HFF-Myc (cell line): ENCODE measurements at places on chromosomes 4 and X.

DNA sequence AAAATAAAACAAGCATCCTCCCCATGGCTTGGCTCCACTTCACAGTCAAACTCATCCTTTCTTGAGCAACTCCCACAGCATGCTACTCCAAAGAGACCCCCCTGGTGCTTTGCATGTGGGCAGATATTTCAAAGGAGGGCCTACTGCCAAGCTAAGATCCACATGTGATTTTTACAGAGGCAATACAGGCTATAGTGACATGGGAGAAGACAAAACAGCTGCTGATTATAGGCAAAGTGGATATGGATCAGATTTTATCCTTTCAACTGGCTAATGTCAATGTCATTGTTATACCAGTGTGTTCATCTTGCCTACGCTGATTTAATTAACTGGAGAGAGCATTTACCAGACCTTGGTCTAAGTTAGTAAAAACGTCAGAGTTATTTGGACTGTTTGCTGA lies 328.3 kb downstream of the KLHL13 start:
- DNase-seq, result no peak

DNA sequence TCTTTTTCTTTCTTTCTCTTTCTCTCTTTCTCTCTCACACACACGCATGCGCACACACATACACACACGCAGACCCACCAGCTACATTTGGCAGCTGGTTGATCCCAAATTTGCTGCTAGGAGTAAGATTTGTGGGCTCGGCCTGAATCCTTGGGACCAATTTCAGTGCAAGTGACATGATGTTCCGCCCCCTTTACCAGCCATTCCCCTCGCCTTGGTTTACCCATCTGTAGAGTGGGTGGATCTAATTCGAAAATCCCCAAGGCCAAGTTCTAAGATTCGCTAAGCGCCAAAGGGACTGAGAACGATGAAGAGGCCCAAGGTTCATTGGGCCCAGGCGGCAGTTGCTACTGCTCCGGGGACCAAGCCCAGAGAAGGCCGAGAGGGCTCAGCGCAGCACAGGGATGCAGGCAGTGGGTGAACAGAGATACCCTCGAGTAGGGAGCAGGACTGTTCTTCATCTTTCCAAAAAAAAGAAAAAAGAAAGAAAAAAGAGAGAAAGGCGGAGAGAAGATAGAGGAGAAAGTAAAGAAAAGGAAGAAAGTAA lies 5.8 kb downstream of the NKX3-2 start:
- no peak for DNase-seq

DNA sequence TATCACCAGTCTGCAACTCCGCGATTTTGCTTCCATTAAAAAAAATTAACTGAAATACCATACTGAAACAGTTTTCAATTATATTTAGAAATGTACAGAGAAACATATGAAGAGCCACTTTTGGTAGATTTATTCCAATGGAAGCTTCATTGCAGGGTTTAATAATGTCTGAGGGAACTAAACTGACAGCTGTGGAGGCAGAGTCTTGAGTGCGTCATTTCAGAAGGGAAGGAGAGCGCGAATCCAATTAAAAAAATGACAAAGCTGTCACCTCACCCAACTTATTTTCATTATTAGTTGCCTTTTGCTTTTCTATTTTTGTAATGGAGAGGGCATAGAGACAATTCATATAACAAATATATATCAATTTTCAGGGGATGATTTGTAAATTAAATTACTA lies 104.0 kb downstream of the UNC5C start:
- DNase-seq, result no peak

DNA sequence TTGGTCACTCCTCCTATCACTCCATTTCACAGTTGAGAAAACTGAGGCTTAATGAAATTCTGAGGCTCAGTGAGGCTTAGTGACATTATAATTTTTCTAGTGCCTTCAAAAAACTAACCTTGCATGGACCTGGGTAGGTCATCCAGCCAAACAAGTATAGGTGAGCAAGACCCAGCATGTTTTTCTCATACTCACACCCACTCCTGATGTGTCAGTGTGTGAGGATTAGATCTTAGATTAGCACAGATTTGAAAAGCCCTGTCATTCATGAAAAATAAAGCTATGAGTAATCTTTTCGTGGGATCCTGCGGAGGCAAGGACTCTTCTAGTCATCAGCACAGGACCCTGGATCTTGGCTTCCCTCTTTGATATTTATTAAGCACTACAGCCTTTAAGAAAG lies 146.7 kb downstream of the CHIC2 start:
- no peak for DNase-seq

- no peak for DNase-seq
Measured at GRCh38 chr4:119172223-119172622, 36.6 kb downstream of the MYOZ2 start.

GRCh38 chr4:160110891-160111290 lies 1008.0 kb downstream of the RAPGEF2 start:
- DNase-seq, result no peak
